Cortex of kidney (tissue), 1 donor: ENCODE measurements at places on chromosomes 6 and 20.

DNA sequence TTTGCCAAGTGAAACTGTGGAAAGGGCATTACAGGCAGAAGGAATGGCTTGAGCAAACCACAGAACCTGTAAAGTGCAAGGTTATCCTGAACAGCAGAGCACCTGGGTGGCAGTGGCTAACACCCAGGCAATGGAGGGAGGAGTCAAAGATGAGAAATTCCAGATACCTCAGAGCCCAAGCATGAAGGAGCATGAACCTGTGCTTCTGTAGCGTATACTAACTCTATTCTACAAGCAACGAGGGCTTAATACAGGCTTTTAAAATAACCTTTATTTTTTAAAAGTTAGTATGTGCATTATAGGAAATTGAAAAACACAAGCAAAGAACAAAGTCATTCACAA is 77.0 kb downstream of the CNBD2 start:
- no peak for DNase-seq

DNA sequence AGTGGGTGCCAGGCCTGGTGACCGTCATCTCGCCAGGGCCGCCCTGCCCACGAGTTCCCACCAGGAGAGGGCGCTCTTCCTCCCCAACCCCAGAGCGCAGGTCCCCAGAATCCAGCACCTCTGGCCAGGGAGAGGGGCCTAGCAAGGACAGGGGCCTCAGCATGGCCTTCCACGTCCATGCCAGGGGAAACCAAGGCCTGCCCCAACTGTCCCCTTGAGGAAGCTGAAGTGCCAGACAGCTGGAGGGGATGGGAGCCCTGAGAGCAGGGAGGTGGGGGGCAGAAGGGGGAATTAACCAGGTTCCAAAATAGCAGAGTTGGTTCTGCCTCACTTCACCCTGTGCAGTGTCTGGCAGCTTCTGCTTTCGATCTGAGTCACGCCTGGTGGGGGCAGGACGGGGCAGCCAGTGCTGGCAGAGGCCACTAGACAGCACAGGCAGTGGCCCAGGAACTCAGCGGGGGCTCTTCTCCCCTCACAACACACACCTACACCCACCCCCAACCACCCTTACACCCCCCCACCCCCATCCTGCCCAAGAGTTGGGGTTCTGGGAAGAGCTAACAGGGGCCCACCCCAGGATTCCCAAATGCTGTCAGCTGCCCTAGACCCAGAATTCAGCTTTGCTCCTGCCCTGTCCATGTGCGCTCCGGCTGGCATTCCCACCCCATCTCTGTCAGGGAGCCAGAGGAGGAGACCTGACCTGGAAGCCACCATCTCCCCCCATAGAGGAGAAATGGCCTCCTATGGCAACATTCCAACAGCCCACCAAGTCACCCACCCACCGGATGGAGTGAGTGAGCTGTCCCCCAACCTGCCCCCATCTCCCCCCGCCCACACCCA is 29.2 kb downstream of the TFEB start:
- DNase-seq, result no peak

GRCh38 chr6:145119081-145119480 is 616.2 kb downstream of the EPM2A start:
- DNase-seq, result no peak

DNA sequence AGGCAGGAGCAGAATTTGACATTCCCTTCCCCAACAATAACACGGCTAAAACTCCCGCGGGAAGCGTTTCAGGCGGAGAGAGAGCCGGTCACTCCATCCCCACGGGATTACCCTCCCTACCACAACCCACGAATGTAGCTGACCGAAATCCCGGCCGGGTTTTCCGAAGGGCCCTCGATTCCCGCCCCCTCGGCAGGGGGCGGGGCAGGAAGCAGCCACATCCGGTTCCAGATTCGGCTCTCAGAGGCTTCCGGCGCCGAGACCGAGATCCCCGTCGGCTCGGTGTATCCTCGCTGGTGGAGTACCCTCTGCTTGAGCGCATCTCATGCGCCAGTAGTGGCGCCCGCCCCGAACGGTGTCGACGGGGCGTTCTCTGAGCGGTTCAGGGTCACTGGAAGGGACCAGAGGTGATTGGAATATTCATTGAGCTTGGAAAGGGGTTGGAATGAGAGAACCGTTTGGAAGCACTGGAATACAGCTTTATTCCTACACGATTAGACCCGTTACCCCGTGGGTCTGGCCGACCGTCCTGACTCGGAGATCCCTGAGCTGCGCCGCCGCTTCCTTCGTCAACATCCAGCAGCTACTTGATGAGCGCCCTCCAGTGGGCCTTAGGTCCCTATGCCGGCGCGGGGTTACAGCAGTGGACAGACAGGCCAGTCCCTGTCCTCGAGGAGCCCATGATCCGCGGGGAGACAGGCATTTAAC is 649 bp upstream of the RGL2 start:
- no peak for DNase-seq

DNA sequence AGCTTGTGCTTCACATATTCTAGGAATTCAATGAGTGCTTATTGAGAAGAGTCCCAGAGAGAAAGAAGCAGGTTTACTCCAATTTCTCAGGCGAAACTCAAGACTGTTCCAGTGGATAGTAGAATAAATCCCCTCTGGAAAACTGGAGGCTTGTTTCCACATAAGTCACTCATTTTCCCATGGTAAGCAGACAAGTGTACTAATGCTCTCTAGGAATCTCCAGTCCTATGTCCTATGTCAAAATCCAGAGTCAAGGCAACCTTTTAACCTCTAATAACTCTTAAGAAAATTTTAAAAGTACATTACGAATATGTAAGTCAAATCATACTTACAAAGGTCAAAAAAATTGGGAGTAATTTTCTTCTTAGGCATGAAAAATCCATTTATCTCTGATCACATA is 35.2 kb downstream of the SMLR1 start:
- DNase-seq, result no peak

- no peak for DNase-seq
Measured at GRCh38 chr20:20439602-20440190, 71.8 kb downstream of the INSM1 start.

DNA sequence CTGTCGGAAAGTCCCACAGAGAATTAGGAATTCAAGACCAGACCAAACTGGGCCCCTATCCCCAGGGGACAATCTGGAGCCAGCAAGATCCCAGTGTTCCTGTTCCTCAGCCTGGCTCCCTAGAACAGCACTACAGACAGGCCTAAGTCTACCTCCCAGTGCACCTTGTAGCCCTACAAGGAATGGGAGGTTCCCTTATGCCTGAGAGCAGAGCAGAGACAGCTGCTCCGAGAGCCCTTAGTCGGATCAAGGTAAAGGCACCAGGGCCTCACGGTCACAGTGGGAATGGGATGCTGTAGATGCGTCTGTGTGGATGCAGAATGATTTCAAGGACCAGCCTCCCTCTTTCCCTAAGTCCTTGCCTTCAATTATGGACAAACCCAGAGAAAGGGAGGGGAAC is 204.5 kb upstream of the STXBP5 start:
- no peak for DNase-seq

DNA sequence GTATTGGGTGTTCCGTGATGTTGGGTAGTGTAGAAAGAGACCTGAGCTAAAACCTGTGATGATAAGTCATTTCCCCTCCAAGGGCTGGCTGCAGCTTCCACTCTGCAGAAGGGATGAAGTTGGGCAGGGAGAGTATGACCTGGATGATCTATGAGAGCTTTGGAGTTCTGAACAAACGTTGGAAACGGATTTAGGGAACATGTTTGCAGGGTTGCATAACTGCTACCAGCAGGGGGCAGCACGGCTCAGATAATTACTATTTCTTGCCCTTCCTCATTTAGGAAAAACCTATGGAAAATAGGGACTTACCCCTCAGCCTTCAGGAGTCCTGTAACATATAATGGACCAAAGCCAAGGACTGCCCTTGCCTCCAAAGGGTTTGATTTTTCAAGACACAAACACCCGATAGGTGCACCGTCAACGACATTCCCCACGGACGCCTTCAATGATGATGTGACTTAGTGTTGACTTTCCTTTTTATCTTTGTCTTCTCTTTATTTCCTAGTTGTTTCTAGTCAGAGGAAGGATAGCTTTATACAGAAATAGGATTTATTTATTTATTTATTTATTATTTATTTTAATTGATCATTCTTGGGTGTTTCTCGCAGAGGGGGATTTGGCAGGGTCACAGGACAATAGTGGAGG is 164.9 kb upstream of the SASH1 start:
- no peak for DNase-seq

GRCh38 chr6:5135788-5136376 is 50.7 kb downstream of the PPP1R3G start:
- DNase-seq, result no peak

GRCh38 chr6:42276034-42276890 is 58.6 kb upstream of the MRPS10 start:
- DNase-seq, result no peak

DNA sequence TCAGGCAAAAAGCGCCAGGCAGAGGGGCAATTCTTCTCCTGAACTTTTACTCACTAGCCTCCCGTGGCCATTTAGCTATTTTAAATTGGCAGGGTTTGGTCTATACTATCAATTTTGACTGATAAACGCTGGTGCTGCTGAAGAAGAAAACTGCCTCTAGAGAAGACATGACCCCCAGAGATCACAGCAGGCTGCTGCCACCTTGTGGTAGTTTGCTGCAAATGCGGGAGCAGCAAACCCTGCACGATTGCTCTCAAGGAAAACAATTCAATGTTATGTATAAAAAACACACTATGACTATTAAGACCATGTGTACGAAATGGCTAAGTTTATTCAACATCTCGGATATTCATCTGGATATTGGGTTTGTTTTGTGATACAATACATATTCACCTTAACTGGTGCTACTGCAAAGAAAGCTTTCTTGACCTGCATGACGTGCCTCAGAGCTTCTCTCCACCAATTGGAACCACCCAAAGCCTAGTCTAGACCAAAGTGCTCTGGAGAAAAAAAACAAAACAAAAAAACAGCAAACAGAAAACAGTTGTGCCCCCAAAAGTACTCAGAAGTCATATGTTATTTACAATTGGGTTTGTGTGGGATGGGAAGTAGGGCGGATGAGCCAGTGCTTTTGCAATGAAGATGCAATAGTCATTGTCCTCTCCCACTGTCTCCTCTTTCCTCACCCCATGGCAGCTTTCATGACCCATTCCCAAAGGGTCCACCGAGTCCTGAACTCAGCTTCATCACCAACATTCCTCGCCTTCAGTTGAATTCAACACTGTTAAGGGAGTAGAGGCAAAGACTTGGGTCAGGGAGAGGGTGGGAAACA is 19.6 kb upstream of the IL17F start:
- no peak for DNase-seq

- no peak for DNase-seq
Measured at GRCh38 chr6:31385041-31385440, 18.4 kb upstream of the MICA start.

GRCh38 chr6:155561257-155561965 is 105.8 kb upstream of the NOX3 start:
- no peak for DNase-seq

- DNase-seq, result no peak
Measured at GRCh38 chr20:25360631-25361286, 29.9 kb downstream of the ABHD12 start.

DNA sequence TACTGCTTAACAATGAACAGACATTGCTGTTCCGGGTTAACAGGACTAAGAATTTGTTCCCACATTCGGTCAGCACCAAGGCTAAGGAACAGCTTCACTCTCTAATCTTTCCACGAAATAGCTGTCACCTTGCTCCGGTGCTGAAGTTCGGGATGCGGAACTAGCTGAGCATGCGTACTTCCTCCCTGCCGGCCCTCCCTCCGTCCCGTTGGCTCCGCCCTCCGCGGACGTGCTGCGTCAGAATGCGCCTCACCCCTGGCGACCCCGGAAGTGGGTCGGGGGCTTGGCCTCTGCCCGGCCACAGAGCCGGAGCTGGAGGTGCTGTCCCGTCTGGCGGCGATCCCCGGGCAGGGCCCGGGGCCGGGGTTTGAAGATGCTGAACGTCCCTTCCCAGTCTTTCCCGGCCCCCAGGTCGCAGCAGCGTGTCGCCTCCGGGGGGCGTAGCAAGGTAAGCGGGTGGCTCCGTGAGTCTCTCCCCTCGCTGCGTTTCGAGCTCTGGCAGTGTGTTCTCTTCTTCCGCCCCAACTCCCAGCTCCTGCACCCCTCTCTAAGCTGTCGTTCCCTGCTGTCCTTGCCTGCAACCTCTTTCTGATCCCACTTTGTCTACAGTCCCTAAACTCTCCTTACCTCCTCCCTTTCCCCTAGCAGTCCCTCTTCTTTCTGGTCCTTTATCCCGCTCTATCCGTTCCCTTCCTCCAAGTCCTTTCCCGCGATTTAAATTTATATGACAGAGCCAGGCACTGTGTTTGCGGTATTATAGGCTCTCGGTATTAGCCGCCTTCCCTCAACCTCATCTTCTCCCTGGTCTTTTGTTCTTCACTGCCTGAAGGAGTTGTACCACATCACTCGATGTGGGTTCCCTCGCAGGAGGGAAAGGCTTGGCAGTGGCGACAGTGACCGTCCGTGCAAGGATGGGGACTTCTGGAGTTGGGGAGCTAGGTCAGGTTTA is at the start of gene CYB5R4:
Gene CYB5R4 (plus strand): TSS at position 280 of the 949 bp plus-strand sequence. CDS start 94 bp downstream, at position 374.
- DNase-seq, result peak; percentile 12

DNA sequence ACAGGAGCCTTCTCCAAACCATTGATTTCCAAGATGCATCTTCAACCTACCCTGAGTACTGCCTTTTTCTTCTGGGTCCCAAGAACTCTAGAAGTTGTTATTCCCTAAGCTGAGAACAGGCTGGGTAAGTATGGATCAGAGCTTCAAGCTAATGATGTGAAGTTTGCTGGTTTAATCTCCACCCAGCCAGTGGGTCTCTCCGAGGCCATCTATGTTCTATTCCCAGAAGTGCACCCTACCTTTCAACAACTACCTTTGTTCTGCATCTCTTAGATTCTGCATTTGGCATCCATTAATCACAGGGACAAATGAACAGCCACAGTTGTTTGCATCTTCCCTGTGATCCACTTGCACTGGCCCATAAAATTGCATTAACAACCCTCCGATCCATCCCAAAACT is 246.2 kb downstream of the HIVEP2 start:
- no peak for DNase-seq

- DNase-seq, result no peak
Measured at GRCh38 chr6:35328108-35328723, 14.1 kb upstream of the PPARD start.

DNA sequence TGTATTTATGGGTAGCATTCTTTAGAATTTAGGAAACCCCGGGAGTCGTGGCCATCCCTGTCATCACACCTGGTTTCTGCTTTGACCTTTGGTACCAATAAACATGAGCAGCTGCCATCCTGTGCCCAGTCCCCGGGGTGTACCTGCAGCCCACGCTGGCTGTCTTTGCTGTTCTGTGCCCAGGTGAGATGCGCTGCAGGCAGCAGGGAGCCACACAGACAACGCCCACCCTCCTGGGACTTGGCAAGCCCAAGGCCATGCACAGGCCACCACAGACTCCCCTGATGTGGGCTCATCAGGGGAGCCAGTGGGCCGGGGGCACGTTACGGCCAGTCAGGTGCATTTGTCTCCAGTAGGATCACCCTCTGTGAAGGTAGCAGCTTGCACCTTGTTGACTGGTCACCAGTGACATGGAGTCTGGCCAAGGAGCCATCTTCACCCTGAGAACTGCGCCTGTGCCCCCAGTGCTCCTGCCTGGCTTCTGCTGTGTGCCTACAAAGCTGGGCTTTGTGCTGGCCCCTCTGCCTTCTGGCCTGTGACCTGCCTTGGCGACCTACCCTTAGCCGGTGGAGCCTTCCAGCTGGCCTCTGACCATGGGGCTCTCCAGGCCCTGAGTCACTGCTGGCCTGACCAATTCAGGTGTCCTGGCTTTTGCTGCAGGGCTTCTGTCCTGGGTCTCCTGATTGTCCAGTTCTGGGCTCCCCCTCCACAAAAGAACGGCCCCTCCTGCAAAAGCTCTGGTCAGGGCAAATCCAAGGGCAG is 14.2 kb upstream of the UNC93A start:
- no peak for DNase-seq
